NCI-H69 (cell line): ENCODE measurements at places on chromosomes 16 and 17.

DNA sequence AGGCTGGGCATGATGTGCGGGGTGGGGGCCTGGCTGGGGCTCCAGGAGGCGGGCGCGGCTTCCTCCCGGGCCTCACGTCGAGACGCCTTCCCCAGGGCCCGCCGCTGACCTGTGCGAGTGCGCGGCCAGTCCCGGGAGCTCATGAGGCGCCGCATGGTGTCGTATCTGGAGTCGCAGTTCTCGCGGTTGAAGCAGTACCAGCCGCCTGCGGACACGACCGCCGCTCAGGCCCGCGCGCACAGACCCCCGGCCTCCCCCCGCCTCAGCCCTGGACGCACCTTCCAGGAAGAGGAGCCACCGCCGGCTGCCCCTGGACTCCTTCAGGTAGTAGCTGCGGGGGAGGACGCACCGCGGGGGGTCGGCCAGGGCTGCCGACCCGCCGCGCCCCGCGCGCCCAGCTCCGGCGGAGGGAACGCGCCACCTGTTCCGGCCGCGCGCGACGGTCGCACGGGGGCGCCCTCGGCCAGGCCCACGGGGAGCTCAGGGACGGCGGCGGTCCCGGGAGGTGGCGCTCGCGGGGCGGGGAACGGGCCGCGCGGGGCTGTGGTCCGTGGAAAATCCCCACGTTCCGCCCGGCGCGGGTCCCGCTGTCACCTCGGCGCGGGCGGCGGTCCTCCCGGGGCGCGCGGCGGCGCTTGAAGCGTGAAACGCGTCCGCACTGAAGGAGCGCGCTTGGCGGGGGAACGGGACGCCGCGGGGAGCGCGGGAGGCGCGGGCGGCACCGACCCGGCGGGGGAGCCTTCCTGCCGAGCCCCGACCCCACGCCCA lies 1.4 kb downstream of the NOTUM start:
- peak; percentile 84 for DNase-seq

DNA sequence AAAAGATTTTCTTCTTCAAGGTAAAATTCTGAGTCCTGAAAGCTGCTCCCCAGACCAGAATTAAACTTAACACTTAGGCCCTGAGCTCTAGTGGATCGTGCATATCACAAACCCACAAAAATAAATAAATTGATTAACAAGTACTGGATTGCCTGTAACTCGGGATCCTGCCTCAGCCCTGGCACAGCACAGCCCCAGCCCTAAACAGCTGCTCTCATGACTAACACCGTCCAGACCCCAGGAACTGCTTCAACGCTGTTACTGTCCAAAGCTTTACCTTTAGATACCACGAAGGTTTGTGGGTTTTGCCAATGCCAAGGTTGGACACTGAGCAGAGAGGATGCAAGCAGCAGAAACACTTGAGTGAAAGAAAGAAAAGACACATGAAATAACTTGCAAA lies 172.5 kb downstream of the COPRS start:
- no peak for DNase-seq

GRCh38 chr16:89602273-89602951 lies 11.0 kb upstream of the DPEP1 start:
- peak; percentile 78 for DNase-seq

GRCh38 chr17:38967290-38967738 lies at the start of gene FBXO47:
TSS of gene FBXO47 (minus strand) at chr17:38967403. CDS start at chr17:38963025, 4,378 bp downstream.
- peak; percentile 80 for DNase-seq

- no peak for DNase-seq
Observed at GRCh38 chr17:75602644-75603043, 15.0 kb downstream of the MYO15B start.

DNA sequence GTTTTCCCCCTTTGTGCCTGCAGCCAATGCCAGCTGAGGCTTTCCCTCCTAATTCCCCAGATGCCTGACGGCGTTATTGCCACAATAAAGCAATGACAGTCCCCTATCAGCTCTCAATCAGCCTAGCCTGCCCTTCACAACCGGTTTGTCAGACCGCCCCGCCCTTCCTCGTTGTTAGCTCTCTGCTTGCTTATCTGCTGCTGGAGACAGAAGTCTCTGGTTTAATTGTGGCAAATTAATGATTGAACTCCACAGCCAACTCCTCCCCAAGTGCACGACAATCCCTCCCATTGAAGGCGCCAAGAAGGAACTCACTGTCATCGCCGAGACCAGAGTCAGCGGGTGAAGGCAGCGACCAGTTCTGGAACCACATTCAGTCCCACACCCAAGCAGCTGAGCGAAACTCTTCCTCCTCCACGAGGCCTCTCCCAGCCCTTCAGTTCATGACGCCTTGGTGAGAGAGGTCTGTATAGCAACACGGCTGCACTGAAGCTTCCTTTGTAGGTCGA lies 474.4 kb downstream of the SLC39A11 start:
- peak; percentile 68 for DNase-seq

DNA sequence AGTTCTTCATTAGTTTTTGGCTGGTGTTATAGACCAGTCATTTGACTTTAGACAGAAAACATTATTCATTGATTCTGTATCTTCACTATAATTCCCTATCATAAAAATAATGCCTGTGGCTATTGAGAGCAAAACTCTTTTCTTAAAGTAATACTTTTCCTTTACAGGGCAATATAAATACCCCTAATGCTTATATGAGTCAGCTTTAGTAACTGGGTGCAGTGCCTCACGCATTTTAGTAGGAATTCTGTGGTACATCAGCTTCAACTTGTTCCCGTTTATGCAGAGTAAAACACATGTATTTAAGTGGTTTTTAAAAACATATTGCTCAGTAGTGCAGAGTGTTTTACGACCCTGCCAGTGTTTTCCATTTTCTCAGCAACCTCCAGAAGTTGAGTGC lies 68.1 kb downstream of the SEC14L1 start:
- no peak for DNase-seq
